ENCODE measurements at places on chromosomes 1 and 21.
A peak's percentile ranks its signal among the peaks of the same experiment; 100 is the strongest.

- no peak for DNase-seq
Observed at GRCh38 chr21:28310171-28310685, 682.4 kb downstream of the LTN1 start.

DNA sequence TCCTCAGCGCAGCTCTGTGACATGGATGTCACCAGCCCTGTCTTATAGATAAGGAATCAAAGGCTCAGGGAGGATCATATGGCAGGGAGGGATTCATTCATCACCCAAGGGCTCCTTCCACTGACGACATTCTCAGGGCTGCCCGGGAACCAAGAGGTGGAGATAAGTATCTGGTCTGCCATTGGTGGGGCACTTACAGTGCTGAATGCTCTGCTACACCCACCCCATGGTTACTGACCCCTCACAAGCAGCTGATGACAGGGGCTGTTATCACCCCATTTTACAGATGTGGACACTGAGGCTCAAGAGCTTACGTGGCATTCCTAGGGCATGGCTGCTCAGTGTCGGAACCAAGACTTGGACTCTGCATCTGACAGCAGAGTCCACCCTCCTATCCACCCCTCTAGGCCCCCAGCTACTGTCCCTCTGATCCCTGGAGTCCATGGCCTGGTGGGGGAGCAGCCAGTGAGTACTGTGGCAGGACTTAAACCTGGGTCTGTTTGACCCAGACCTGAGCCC is 155.1 kb downstream of the PTPRU start:
- DNase-seq, result no peak

DNA sequence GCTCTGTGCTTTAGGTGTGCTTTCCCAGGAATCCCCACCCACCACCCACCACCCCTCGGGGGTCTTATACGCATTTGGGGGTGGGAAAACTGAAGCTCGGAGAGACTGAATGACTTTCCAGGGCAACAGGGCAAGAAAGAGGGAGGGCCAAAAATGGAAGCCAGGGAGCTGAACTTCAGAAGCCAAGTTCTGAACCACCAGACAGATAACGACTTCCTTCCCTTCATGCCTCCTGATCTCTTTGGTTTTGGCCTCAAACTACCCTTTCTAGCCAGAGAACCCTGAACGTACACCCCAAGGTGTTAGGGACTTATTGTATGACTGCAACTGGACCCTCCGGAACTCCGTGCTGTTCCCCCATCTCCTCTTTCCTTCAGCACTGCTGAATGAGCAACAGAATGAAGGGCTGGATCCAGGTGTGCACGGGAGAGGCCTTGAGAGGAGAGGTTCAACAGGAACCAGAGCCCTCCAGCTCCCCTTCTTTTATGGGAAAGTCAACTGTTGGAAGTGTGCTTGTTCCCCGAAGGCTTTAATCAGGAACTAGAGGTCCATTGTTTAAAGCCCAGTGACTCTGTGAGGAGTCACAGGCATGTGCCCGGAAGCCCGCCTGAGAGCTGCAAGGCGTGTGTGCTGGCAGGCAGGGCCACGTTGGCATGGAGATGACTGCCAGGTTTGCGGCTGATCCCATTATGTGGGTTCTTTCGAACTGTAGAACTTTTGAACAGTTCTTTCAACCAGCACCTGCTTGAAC is 3.1 kb downstream of the BACE2 start:
- peak; percentile 93 for DNase-seq

GRCh38 chr1:153429266-153430165 is 13.2 kb downstream of the S100A7A start:
- DNase-seq, result peak; percentile 87

DNA sequence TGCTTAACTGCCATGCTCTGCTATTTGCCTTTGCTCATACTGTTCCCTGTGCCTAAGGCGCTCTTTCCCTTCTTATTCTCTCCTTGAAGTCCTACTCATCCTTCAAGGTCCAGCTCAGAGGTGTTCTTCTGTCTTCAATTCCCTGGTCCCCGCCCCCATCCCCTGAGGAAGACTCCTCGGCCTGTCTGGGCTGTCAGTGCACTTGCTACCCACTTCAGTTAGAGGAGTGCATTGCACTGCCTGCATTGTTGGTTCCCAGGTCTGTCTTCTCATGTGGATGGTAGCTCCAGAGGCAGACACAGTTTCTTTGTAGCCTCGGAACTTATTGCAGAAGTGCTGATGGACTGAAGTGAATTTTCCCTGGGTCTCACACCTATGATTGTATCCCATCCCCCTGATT is 194.0 kb downstream of the C1orf94 start:
- DNase-seq, result no peak

DNA sequence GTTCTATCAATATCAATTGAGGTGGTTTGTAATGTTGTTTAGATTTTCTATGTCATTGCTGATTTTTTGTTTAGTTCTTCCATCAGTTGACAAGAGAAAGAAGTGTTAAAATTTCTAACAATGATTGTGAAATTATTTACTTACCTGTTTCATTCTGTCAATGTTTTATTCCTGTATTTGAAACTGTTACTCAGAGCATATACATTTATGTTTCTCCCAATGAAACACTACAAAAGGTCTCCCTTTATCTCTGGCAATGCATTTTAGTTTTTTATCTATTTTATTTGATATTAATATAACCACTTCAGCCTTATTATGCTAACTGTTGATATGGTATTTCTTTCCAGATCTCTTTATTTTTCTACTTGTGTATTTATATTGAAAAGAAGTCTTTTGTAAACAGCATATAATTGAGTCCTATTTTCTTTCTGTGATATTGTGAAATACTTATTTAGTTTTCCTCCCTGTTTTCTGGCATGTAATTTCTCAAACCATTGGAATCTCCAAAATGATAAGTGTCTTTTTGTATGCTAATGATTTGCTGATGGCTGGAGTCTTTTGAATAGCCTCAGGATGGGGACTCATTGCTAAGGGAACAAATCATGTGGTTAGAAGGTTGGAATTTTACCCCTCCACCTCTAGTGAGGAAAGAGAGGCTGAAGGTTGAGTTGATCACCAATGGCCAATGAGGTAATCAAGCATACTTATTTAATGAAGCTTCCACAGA is 122.0 kb downstream of the ADSS2 start:
- DNase-seq, result peak; percentile 18

DNA sequence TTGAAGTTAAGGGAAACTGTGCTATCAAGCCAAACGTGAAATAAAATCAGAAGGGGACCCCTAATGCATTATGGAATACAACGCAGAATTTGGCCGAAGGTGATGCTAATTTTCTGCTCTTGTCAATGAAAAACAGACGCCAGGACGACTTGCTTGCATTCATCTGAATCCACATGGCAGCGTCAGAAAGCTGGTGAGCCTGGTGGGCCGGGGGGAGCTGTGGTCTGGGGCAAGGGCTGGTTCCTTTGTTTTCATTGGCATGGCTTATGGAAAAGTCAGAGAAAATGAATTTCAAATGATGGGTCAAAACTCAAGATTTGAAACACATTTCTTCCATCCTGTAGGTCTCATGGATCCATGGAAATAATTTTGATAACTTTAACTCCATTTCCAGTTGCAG is 86.4 kb upstream of the RUNX1 start:
- DNase-seq, result no peak

DNA sequence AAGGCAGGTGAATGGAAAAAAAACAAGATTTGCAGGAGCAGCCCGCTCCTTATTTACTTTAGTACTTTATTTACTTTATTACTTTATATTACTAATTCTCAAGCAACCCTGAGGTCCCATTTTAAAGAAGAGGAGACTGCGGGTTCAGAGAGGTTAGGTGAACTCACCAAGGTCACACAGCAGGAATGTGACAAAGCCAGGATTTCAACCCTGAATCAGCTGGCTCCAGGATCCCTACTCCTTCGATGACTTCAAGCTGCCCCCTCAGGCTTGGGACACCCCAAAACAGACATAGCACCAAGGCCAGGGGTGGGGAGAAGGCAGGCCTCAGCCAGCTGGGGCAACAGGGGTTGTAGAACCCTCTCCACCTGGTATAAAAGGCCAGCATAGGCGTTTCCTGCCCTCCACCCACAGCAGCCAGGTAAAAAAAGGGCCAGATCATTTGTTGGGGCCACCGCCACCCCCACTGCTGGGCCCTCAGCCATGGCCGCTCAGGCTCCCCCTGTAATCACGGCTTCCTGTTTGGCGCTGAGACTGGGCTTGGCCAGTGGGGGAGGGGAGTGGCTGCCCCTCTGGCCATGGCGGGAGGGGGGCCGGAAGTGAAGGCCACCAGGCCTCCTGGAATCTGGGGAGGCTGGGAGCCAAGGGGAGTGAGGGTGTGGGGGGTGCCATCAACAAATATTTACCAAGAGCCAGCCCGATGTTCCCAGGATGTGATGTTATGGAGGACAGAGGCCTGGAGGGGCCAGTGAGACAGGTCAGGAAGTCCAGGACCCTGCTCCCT is 6.6 kb downstream of the SDC3 start:
- DNase-seq, result no peak

DNA sequence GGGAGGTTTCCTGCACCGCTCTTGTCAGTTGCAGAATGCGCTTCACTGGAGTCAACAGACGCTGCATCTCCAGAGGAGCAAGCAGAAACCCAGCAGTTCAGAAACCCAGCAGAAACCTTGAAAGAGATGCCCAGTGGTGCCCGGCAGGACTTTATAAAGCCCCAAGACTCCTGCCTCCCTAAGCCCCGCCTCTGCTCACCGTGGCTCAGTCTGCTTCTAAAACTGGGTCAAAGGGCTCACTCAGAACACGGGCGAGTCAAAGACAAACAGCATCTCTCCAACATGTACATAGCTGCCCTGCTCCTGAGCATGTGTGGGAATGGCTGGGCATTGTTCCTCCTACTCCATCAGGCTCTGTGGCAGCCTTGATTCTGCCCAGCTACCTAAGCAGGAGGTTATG is at the start of gene HMGCS2:
TSS of gene HMGCS2 (minus strand) at position 128 of the 400 bp plus-strand sequence. CDS start at position 67, 61 bp downstream.
- no peak for DNase-seq

DNA sequence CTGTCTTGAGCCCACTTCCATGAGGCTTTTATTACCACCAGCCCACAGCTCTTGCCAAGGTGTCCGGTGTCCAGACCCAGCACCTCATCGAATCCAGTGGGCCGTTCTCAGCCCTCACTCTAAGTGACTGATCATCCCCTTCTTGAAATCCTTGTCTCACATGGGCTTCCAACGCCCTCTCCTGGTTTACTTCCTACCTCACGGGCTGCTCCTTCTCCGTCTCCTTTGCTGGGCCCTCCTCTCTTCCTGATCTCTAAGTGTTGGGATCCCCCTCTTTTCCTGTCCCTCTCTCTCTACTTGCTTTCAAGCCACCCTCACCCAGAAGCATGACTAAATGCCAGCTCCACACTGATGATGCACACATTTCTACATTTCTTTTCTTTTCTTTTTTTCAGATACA is 9.0 kb upstream of the RHBG start:
- peak; percentile 43 for DNase-seq

DNA sequence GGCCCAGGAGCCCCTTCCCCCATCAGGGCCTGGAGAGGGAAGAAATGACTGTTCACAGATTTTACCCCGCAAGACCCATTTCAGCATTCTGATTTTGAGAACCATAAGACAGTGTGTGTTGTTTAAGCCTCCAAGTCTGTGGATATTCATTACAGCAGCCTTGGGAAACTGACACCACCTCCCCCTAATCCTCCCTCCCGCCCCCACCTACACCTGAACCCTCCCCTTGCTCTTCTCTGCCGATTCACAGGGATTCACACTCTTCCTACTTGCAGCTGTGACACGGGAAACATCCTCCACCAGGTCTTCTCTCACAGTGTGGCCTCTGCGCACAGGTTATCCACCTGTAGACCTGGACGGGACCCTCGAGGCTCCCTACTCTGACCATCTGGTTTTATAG is 50.1 kb downstream of the RIPK4 start:
- no peak for DNase-seq

DNA sequence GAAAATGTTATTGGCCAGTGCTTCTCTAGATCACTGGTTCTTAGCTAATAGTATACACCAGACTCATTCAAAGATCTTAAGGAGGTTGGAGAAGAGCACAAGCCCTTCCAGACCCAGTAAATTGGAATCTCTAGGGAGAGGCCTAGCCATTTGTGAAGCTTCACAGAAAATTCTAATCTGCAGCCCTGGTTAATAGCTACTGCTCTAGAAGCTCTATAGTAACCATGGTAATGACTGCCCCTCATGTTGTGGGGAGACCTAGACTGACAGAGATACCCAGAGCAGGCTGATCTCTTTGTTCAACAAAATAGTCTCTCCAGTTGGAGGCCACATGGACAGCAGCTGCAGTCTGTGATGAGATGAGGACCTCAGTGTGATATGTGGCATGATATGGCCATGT is 31.7 kb downstream of the ARID1A start:
- no peak for DNase-seq

DNA sequence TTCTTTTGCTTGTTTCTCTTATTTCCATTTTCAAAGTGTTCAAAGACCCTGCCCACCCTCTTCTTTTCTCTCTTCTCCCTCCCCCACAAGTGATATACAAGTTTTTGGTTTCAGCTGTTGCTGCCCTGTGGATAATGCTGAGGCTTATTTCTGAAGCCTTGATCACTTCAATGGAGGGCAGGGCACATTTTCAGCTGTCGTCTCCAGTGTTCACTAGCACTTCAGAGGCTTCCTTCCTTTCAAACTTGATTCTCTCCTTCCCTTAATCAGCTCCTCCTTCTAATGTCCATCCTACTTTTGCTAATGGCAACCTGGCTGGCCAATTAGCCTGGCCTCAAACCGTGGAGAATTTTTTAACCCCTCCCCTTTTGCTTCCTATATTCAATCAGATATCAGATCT is 435.7 kb upstream of the RUNX1 start:
- no peak for DNase-seq

- no peak for DNase-seq
Observed at GRCh38 chr1:184582411-184582810, 172.2 kb downstream of the EDEM3 start.

- DNase-seq, result peak; percentile 75
Observed at GRCh38 chr1:28359592-28360239, 9.8 kb upstream of the PHACTR4 start.

- DNase-seq, result no peak
Observed at GRCh38 chr1:232252546-232253118, 377.3 kb downstream of the SIPA1L2 start.

DNA sequence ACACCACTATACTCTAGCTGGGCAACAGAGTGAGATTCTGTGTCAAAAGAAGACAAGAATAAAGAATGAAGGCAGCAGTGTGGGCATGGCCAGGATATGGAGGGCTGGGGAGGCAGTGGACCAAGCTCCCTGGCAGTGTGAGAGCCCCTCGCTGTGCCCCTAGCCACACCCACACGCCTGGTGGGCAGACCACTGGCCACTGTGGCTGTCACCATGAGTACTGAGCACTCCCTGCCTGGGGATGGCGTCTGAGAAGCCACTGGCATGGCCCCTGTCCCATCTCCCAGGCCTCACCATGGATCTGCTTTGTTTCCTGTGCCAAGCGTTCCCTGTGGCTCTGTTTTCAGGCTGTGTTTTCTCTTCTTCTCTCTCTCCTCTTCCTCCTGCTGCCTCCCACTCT is 51.7 kb downstream of the STUM start:
- DNase-seq, result no peak
